COLO829 (cell line): ENCODE measurements at places on chromosomes 3 and 15.
A peak's percentile ranks its signal among the peaks of the same experiment; 100 is the strongest.

DNA sequence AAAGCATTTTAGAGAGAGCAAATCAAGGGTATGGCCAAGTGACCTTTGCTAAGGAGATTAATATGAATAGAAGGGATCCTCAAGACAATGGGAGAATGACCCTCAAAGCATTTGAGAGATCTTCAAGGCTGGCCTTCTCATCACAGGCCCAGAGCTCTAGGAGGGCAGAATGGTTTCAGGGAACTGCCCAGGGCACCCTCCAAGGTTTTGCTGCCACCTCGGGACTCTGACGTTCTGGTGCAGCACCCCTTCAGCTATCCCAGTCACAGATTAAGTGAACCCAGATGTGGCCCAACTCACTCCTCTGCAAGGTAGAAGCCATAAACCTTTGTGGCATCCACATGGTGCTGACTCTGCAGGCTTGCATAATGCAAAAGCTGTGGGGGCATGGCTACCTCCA is 209.3 kb downstream of the TLE3 start:
- no peak for DNase-seq

DNA sequence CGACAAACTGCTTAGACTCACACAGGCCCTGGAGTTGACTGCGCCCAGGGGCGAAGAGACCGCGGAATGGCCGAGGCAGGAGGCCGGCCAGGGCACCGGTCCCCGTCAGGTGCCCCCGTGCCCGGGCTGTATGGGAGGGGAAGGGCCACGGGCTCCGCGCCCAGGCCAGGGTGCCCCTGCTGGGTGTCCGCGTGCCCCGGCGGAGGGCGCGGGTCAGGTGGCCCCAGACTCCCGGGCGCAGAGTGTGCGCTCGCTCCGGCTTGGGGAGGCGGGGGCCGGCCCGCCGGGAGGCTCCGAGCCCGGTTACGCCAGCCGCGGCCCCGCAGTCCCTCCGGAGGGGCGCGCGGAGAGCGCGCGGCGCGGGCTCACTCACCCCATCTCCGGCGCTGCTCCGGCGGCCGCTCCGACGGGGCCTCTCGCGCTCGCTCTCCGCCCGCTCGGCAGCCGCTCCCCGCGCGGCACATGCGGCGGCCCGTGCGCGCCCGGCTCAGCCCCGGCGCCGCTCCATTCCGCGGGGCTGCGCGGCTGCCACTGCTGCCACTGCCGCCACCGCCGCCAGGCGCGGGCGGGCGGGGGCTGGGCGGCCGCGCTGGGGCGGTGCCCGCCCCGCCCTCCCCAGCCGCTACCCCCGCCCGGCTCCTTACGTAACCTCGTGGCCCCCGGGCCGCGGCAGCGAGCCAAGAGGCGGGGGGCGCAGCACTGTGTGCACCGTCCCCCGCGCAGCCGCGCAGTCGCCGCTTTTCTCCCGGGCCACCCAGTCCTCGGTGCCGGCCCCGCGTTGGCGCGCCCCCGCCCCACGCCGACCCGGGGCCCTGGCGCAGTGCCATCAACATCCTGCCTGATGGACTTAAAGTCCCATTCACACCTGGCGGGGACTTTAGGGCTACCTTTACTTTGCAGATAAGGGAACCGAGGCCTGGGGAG is at the start of gene HOMER2:
Gene HOMER2, minus strand, starts transcription at position 563 of the 924 bp plus-strand sequence. Its CDS starts 185 bp downstream, at position 378.
- no peak for DNase-seq

- peak; percentile 40 for DNase-seq
These were observed 46.2 kb downstream of the TBL1XR1 start for GRCh38 chr3:177150970-177151627.

DNA sequence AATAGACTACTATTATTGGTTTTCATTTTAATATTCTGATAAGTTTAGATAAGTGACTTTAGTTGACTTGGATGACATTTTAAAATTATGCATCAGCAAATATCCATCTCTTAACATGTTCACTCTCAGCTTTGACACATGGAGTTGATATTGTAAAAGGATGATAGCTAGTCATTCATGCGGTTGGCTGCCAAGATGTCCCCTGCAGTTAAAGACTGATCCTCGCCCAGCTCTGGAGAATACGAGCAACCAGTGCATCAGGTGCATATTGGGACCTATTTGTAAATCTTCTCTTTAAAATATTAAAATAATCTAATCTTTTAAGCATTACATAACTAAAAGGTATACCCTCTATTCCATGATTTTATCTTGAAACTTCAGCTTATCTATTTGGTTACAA is 41.9 kb downstream of the EPHB1 start:
- DNase-seq, result no peak

DNA sequence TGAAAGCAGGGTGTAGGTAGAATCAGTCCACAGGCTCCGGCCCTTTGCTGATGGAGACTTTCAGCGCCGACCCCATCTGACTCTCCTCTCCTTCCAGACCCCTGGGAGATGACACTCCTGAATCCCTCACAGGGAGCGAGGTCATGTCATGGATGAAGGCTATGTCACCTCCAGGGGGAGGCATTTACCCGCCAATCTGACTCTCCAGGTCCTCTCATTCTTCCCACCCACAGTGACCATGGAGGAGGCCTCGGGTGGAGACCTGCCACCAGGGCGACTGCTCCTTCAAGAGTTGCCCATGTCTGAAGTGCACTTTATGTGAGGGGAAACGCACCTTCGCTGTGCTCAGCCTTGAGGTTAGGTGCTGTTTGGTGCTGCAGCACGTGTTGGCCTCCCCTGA is 112.7 kb downstream of the KLF13 start:
- DNase-seq, result no peak

DNA sequence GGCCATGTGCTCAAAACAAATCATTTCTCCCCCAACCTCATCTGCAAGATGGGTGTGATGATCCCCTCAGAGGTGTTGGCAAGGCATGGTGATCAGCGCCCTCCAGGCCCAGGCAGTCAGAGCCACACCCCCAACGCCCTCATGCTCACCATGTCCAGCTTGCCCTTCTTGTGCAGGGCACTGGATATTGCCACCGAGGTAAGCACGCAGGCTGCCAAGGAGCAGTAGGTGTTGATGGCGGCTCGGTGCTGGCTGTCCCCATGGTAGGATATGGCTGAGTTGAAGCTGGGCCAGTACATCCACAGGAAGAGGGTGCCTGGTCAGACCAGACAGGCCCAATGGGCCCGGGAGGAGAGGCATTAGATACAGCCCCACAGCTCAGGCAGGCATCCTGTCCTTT is 17.2 kb downstream of the RHCG start:
- no peak for DNase-seq

GRCh38 chr15:72562878-72563277 is 88.7 kb downstream of the ARIH1 start:
- no peak for DNase-seq

GRCh38 chr15:73800662-73801345 is 47.7 kb upstream of the INSYN1 start:
- DNase-seq, result peak; percentile 43

GRCh38 chr15:67170143-67170925 is 84.1 kb downstream of the AAGAB start:
- no peak for DNase-seq

DNA sequence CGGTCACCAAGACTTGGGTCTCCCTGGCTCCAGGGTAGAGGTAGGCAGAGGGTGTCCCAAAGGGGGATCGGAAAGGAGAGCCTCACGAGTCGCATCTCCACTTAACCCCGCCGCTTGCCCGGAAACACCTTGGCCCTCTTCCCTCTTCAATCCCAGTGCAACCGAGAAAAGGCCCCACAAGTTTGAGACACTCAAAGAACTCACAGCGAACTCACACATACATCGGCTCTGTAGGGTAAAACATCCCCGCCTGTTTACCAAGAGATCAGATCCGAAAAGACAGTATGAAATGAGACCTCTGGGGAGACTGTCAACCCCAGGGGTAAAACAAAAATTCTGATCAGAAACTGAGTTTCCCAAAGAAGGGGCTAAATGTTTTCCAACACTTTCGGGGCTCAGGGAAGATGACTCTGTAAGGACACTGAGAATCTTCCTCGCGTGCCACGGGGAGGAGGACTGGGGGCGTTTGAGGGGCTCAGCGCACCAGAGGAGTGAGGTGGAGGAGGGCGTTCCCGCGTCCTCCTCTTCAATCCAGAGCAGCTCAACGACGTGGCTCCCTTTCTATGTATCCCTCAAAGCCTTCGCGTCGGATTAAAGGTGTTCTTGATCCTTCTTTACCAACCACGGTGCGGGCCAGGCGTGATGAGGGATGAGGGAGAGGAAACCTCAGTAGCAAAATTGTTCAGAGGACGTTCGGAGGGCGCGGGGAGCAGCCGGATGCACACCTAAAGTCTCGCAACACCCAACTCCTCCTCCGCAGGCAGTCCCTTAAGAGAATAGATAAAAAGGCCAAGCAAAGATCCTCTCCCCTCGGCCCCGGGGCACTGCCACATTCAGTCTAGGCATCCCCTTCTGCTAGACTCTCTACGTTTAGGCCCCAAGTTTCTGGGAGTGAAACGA is 3.7 kb downstream of the WNT5A start:
- no peak for DNase-seq
